ENCODE measurements at places on chromosomes 12 and 14.

DNA sequence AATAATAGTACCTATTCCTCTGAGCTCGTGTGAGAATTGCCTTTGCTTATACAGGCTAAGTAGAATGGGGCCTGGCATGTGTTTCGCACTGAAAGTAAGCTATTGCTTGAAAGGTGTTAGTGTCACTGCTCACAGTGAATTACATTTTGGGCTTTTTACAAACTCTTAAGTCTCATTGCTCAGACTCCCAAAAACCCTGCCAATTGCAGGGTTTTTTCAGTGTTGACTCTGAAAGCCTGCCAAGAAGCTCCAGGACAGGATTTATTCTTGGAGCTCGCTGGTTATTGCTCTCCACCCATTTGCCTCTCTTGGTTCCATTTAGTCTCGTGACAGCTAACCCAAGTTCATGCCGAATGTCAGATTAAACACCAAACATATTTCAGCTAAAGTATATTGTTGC is 39.8 kb downstream of the NOPCHAP1 start:
- DNase-seq: no peak

GRCh38 chr14:84017495-84017894 is 1512.4 kb upstream of the FLRT2 start:
- DNase-seq: no peak

GRCh38 chr12:94488463-94488862 is 28.8 kb upstream of the CEP83 start:
- DNase-seq: peak; percentile 79

- no peak for DNase-seq
Measured at GRCh38 chr14:80419345-80419744, 208.0 kb upstream of the DIO2 start.

GRCh38 chr12:122012184-122012583 is 9.5 kb upstream of the BCL7A start:
- DNase-seq: no peak

- no peak for DNase-seq
Measured at GRCh38 chr14:20219033-20219432, 4.5 kb upstream of the OR11H6 start.

DNA sequence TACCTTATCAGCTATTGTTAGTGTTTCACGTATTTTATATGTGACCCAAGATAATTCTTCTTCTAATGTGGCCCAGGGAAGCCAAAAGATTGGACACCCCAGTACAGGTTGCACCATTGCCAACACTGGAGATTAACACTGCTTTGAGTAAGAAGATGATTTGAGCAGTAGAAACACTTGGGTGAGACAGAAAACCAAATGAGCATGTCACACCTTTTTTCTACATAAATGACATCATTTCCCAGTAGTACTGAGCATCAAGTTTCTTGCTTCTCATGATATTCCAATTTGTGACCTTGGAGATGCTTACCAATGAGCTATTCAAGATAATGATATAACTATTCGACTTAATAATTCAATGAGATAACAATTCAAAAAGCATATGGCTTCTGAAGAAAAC is 140.0 kb downstream of the LLPH start:
- DNase-seq: no peak

GRCh38 chr12:11901701-11902524 is 168.8 kb upstream of the BCL2L14 start:
- no peak for DNase-seq

GRCh38 chr12:40853221-40853620 is 161.0 kb downstream of the CNTN1 start:
- no peak for DNase-seq

GRCh38 chr12:113823816-113824215 is 142.3 kb downstream of the RBM19 start:
- no peak for DNase-seq

GRCh38 chr12:38328306-38328895 is 11.8 kb downstream of the ALG10B start:
- peak; percentile 37 for DNase-seq

- peak; percentile 72 for DNase-seq
Measured at GRCh38 chr12:54017027-54017788, 8.4 kb downstream of the HOXC8 start.

- DNase-seq: no peak
Measured at GRCh38 chr14:71539650-71540285, 392.5 kb upstream of the RGS6 start.

DNA sequence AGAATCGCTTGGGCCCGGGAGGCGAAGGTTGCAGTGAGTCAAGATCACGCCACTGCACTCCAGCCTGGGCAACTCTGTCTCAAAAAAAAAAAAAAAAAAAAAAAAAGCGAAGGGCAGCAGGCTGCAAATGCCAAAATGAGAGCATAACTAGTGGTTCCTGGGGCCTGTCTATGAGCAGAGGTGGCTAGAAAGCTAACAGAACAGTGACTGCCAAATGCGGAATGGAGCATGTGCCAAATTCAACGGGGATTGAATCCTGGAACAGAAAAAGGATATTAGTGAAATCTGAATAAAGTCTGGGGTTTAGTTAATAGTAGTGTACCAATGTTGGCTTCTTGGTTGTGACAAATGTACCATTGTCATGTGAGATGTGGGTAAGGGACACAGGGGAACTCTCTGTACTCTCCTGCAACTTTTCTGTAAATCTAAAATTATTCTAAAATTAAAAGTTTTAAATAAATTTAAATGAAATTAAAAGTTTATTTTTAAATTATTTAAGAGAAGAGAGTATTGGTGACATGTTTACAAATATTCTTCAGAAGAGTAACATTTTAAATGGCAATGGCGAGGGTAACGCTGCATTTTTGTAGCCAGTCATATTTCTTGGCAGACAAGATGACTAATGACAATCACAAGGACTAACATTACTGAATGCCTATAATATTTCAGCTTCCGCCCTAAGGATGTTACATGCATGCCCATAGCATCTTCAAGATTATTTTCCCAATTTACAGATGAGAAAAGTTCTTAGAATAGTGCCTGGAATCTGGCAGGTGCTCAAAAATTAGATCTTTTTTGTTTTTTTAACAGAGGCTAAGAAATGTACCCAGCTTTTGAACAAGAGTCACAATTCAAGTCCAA is 28.9 kb upstream of the NUDT4 start:
- no peak for DNase-seq

DNA sequence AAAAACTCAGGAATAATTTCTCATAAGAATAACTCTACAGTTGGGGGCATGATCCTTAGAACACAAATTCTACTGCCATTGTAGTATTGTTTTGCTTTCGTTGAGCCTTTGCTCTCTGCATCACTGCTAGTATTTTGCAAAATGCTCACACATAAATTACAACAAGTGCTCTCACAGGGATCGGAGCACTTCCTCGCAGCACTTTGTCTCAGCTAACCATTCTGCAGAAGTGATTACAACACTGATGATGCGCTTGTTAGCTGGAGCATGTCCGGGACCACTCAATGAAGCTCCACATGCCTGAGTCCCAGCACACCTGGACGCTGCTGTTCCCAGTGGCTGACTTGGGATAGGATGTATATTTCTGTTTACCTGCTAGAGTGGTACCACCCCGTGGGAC is 31.6 kb downstream of the MOAP1 start:
- no peak for DNase-seq

GRCh38 chr12:26636710-26637328 is 196.2 kb downstream of the ITPR2 start:
- no peak for DNase-seq

- DNase-seq: no peak
Measured at GRCh38 chr12:103505371-103506236, 9.8 kb upstream of the C12orf42 start.

- no peak for DNase-seq
Measured at GRCh38 chr12:132558861-132559623, 51.3 kb downstream of the LRCOL1 start.

DNA sequence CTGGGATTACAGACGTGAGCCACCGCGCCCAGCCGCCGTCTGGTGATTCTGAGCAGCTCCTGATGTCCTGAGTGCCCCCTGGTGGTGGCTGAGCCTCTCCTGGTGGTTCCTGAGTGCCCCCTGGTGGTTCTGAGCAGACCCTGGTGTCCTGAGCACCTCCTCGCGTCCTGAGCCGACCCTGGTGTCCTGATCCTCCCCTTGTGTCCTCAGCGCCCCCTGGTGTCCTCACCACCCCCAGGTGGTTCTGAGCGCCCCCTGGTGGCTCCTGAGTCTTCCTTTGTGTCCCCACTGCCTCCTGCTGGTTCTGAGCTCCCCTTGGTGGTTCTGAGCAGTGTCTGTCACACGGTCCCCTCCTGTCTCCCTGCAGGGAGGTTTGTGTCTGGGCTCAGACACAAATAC is 1304.9 kb downstream of the TMEM121 start:
- no peak for DNase-seq

DNA sequence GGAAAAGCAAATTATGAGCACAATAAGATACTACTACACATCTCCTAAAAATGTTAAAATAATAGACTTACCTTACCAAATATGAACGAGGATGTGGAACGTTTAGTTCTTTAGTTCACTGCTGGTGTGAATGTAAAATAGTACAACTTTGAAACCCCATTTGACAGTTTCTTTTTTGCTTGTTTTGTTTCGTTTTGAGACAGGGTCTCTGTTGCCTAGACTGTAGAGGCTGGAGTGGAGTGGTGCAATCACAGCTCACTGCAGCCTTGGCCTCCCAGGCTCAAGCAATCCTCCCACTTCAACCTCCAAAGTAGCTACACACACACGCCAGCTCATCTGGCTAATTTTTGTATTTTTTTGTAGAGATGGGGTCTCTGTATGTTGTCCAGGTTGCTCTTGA is 136.4 kb upstream of the FAR2 start:
- DNase-seq: no peak

- no peak for DNase-seq
Measured at GRCh38 chr14:36214476-36215216, 38.1 kb upstream of the PTCSC3 start.
